Left renal pelvis (tissue), 4 donors: ENCODE measurements at places on chromosomes 1 and 21. TPM values are rescaled to one million over a fixed set of nuclear protein-coding genes. Genes with fewer than 3 reads are reported as not detected.

The CDC7 gene
- 30.0 TPM for polyA plus RNA-seq

The TRIM45 gene
- polyA plus RNA-seq, result 23.5 TPM

The PTCH2 gene
- 4.2 TPM for polyA plus RNA-seq

The TEX38 gene
- polyA plus RNA-seq, result 0.73 TPM

The DIO1 gene
- 0.50 TPM for polyA plus RNA-seq

The RIPK4 gene
- polyA plus RNA-seq, result 14.3 TPM

The TMPRSS15 gene
- 0.72 TPM for polyA plus RNA-seq

The TMPRSS3 gene
- 2.5 TPM for polyA plus RNA-seq

The CADM3 gene
- 11.4 TPM for polyA plus RNA-seq

The LIX1L gene
- polyA plus RNA-seq, result 21.6 TPM

DNA sequence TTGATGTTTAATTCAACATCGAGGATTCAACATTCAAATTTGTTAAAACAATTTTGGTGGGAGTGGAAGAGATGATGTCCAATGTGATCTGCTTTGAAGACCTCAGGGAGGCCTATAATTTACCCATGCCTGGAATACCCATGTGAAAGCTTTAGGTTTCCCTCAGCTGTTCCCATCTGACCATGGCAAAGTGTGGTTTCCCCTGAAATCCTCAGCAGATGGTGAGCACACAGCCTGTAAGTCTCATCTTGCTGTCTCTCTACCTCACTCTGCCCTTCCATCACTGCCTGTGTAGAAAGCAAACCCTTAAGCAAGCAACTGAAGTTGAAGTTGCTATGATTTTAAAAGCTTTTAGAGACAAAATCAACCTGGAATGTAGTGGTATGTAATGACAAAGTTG is 80.1 kb upstream of the ATF3 start:
- DNase-seq, result no peak

GRCh38 chr1:27135541-27136235 is 19.2 kb downstream of the SLC9A1 start:
- no peak for DNase-seq

DNA sequence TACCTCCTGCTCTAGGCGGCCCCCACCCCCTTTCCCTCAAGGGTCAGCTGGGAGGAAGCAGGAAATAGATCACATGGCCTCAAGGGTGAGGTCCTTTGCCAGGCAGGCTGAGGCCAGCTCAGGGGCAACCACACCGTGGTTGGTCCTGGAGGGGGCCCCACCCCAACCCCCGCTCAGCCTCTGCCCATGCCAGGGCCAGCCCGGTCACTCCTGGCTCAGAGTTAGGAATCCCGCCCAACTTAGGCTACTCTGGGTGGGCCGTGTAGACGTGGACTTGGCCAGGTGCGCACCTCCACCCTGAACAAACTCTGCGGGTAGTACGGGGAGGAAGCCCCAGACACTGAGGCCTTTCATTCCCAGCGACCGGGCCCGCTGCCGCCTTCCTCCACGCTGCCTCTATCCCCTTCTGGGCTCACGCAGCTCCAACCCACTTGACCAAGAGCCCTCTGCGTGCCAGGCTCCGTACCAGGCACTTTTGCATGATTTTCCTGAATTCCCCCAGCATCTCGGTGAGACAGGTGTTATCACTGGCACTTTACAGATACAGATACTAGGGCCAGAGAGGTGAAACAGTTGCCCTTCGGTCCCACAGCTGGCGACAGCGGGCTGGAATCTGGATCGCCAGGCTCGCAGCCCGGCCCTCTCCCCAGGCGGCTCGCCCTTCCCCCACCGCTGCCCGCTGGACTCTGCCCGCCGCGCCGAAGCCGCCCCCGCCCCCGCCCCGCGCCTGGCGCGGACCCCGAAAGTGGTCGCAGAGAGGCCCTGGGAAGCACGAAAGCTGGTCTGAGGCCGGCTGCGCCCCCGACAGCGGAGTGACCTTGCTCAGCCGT is 769 bp downstream of the GALE start:
- no peak for DNase-seq

GRCh38 chr1:168235548-168235885 is 9.7 kb downstream of the SFT2D2 start:
- DNase-seq, result no peak

- DNase-seq, result no peak
Observed at GRCh38 chr1:58886611-58887010, 102.8 kb upstream of the JUN start.

- DNase-seq, result no peak
Observed at GRCh38 chr1:59061876-59062275, 235.0 kb upstream of the FGGY start.

- no peak for DNase-seq
Observed at GRCh38 chr1:2213576-2214505, 14.3 kb upstream of the SKI start.

DNA sequence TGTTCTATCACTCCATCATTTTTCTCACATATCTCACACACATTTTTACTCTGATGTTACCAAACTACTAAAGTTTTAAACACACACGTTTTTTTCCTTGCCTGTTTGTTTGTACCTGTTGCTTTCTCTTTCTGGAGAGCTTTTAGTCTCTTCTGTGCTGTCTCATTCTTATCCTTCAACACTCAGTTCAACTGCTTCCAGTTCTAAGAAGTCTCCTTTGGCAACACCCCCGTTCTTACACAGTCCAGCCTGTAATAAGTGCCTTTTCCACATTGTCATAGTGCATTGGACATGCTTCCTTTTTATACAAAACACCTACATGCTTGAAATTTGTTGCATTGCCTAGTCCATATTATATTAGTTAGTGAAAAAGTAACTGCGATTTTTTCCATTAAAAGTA is 360.2 kb upstream of the BRINP3 start:
- no peak for DNase-seq

- DNase-seq, result no peak
Observed at GRCh38 chr1:14017531-14017961, 317.6 kb downstream of the PRDM2 start.

- no peak for DNase-seq
Observed at GRCh38 chr1:12346483-12347151, 116.8 kb downstream of the VPS13D start.

- no peak for DNase-seq
Observed at GRCh38 chr1:23984417-23985186, 4.5 kb upstream of the SRSF10 start.

DNA sequence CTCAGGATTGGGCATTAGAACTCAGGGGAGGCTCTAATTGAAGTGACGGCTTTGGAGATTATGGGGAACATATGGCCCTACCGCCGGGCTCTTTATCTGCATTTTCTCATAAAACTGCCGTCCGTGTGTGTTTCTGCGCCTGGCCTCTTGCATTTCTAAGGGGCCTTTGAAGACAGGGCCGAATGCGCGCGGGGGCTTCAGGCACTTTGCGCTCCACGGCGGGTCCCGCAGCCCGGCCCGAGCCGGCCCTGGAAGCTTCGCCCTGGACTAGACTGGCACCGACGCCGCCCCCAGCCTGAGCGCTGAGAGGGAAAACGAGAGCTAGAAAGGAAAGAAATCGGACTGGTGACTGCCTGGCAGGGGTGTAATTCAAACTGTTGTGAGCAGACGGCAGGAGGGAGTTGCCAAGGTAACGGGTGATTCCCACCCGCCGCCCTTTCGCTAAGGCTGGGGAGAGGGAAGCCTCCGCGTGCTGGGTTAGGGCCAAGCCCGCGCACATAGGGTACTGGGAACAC is 120.7 kb downstream of the LMX1A start:
- DNase-seq, result no peak

GRCh38 chr1:109104364-109105151 is 9.4 kb upstream of the ELAPOR1 start:
- no peak for DNase-seq

- DNase-seq, result no peak
Observed at GRCh38 chr21:17466166-17466565, 46.7 kb upstream of the CXADR start.

DNA sequence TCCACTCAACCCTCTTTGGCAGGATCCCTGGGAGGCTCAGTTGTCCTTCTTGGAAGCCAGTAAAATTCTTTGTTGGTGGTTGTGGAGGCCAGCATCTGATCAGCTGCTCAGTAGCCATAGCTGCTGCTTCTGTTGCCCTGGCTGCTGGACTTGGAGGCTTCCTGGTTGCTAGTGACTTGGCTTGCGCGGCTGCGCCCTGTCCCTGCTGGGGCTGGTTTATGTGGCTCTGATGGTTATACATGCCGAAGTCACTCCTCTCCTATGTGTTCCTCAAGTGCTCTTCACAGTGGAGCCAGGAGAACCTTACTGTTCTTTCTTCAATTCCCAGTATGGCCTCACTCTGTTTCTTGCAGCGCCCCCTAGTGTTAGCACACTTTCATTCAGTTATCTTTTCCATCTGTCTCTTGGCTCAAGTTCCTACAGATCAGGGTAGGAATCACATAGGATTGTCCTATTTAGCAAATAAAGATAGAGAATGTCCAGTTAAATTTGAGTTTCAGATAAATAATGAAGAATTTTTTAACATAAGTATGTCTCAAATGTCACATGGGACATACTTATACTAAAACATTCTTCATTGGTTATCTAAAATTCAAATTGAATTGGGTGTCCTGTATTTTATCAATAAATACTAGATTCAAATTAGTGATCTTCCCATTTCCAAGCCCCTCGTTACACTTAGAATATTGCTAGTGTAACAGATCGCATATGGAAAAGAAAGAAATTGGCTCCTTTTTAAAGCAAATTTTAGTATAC is 176.5 kb downstream of the TGFB2 start:
- no peak for DNase-seq

DNA sequence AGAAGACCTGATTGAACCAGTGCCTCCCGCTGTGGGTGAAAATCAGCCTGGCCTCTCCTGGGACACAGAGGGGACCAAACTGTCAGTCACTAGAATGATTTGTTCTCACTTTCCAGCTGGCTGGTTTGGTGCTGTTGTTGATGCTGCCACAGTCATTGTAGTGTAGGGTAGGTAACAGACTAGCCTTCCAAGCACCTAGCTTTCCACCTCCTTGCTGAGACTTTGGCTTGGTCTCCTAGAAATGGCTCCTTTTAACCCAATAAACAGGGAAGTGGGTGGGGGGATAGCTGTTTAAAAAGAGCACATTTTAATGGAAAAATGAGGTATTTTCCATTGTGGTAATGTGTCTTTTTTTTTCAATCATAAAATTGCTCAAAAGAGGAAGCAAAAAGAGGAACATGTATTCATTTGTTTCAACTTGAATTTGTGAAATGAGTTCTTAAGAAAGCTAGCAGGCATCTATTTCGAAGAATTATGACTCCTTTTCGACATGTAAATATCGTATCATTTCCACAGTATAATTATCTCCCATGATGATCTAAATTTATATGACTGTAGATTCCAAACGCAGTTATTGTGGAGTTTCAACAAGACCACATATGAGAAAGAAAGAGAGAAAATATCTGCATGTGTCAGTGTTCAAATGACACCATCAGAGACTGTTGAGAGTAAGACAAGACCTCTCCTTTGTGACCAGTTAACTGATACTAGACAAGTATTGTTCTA is 190.1 kb downstream of the HLX start:
- DNase-seq, result no peak

- DNase-seq, result no peak
Observed at GRCh38 chr21:24870633-24871032, 736.6 kb downstream of the MRPL39 start.

GRCh38 chr1:78081980-78082860 is 36.5 kb downstream of the GIPC2 start:
- no peak for DNase-seq

GRCh38 chr21:45876381-45877170 is 105.0 kb upstream of the COL6A1 start:
- peak; percentile 84 for DNase-seq

DNA sequence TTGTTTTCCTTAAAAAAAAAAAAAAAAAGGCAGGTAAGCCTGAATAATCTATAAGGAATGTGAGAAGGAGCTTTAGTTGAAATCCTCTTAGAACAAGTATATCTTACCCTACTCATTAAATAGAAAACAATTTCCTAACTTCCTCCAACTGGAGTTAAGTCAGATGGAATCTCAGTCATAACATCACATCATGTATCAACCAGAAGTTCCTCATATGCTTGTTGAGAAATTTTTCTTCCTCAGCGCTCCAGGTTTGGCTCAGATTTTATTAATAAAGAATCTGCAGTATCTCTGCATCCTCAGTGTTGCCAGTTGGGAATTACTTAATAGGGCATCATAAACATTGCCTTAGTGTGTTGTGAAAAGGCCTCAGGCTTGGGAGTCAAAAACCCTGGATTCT is 37.6 kb downstream of the DUSP10 start:
- DNase-seq, result no peak

DNA sequence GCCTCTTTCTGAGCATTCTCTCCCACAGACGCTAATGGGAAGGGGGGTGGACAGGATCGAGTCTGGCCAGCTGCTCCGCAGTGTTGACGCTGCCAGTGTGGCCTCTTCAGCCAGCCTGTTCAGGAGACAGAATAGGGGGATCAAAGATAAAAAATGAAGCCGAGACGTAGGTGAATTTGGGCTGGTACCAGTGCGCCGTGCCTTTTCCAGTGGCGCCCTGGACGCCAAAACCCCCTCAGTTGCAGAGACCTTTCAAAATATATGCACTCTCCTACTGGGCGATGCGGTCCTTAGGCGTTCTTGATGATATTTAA is 1.1 kb downstream of the TTC3 start:
- no peak for DNase-seq

DNA sequence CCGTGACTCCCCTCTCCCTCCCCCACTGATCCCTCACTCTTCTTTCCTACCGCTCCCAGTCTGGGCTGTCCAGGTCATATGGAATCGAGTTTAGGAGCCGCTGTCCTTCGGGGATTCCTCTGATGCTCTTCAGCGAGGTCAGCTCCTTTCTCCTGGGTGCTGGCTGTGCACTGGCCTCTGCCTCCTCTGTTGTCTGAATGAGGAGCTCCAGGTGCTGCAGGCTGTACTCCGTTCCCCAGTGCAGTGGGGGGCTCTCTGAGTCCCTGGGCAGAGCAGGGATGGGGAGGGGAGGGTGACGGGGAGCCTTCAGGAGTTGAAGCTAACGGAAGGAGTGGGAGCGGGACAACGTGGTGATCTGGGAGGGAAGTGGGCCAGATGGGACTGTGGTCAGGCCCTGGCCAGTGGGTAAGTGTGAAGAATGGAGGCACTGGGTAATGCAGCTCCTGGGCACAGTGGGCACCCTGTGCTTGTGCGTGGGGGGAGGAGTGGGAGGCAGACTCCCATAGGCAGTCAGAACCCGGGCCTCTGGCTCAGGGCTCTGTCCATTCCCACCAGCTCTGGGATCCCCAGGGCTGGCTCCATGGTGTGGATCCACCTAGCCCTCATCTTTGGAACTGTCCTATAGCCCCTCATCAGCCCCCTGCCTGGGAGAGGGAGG is 59.5 kb upstream of the TLR5 start:
- DNase-seq, result no peak

DNA sequence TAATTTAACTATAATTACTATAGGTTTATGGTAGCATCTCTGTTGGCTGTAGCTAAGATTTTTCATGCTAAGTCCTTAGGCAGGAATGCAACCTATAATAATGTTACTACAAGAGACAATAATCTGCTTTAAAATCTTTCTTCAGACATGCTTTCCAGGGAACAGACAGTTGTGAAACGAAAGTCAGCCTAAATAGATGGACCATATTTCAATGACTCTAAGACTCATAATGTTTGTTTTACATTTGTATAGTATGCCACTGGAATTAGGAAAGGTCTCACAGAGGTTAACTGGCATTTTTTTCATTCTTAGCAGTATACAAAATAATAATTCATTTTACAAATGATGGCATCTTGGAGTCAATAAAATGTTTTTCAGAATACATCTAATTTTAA is 8.1 kb downstream of the RERE start:
- no peak for DNase-seq

- DNase-seq, result no peak
Observed at GRCh38 chr1:234476172-234476571, 2.8 kb downstream of the TARBP1 start.

GRCh38 chr1:201127755-201128455 is 921 bp upstream of the ASCL5 start:
- DNase-seq, result no peak

GRCh38 chr1:220754212-220754917 is 6.2 kb downstream of the MTARC2 start:
- no peak for DNase-seq
